Stimulated activated CD4-positive, alpha-beta T cell treated with anti-CD3 and anti-CD28 coated beads, Interleukin-1b, Interleukin-23, amount 100 ng/mL, for 24 hours (primary cell): ENCODE measurements at places on chromosomes 5 and 9.

- no peak for DNase-seq
Measured at GRCh38 chr5:173764332-173765028, 123.7 kb upstream of the CPEB4 start.

- no peak for DNase-seq
Measured at GRCh38 chr5:935510-936084, 42.9 kb downstream of the TRIP13 start.

DNA sequence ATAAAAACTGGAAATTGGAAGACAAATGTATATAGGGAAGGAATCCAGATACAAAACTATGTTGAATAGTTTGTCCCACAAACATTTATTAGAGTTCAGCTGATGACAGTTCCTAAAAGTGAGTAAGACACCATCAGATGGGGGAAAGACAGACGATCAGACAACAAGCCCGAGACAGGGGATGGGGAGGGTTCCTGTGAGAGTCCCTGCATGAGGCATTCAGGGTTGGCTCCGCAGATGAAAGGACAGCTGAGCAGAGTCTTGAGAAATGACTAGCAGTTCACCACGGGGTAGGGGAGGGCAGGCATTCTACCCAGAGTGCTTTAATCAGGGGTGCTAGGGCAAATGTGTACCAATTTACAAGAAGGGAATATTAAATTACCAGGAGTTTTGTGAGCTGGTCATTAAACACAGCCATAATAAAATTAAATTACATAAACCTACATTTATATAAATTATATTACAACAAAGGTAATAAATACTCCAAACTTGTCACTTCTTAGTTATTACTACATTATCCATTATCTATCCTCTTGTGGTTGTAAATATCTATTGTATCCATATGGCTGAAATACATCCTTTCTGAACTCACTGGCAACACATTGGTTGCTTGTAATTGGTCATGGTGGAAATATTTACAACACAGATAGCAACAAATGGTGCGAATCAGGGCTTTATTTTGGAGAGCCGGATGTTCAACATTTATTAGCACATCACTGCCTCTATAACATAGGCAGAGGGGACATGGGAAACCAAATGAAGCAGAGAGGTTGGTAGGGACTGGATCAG lies 27.8 kb downstream of the TNFSF15 start:
- peak; percentile 9 for DNase-seq

DNA sequence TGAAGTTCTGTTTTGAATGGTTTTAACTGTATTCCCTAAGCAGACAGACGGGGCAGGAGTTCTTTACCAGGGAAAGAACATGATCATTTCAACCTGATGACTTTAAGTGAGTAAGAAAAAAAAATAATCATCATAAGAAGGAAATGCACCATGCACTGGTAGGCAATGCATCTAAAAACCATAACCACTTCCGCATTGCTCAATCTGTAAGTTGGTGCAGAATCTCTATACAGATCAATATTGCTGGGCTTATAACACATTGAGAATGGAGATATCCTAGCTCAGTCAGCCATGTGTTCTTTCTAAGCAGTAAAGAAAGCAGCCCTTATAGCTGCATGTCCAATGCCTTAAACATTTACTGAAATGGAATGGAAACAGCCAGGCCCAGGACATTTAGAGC lies 407.1 kb upstream of the DMAC1 start:
- DNase-seq, result no peak

DNA sequence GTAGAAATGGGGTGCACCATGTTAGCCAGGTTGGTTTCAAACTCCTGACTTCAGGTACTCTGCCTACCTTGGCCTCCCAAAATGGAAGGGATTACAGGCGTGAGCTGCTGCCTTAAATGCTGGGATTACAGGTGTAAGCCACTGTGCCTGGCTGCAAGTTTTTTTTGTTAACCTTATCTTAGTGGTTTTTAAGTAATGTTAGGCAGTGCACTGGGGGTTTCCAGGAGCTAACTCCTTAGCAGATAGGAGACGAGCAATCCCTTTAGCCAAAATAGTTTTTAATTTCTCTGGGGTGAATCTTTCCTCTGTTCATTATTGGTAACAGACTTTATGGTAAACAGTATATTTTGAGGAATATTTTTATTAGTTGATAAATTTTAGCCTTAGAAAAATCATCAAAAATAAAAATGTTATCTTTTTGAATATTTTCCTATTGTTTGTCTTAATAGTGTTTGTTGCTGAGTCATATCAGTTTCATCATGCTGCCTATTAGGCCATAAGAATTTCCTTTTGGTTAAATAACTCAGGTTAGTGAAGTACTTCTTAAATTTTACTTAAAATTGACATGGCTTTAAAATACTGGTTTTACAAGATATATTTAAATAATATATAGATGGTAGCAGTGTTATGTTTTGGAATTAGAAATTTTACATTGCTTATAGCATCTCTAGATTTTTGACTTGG lies 37.9 kb downstream of the LMNB1 start:
- no peak for DNase-seq

DNA sequence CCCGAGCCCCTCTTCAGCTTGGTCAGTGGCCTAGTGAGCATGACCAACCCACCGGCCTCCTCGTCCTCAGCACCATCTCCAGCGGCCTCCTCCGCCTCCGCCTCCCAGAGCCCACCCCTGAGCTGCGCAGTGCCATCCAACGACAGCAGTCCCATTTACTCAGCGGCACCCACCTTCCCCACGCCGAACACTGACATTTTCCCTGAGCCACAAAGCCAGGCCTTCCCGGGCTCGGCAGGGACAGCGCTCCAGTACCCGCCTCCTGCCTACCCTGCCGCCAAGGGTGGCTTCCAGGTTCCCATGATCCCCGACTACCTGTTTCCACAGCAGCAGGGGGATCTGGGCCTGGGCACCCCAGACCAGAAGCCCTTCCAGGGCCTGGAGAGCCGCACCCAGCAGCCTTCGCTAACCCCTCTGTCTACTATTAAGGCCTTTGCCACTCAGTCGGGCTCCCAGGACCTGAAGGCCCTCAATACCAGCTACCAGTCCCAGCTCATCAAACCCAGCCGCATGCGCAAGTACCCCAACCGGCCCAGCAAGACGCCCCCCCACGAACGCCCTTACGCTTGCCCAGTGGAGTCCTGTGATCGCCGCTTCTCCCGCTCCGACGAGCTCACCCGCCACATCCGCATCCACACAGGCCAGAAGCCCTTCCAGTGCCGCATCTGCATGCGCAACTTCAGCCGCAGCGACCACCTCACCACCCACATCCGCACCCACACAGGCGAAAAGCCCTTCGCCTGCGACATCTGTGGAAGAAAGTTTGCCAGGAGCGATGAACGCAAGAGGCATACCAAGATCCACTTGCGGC lies 1.8 kb downstream of the EGR1 start:
- no peak for DNase-seq

DNA sequence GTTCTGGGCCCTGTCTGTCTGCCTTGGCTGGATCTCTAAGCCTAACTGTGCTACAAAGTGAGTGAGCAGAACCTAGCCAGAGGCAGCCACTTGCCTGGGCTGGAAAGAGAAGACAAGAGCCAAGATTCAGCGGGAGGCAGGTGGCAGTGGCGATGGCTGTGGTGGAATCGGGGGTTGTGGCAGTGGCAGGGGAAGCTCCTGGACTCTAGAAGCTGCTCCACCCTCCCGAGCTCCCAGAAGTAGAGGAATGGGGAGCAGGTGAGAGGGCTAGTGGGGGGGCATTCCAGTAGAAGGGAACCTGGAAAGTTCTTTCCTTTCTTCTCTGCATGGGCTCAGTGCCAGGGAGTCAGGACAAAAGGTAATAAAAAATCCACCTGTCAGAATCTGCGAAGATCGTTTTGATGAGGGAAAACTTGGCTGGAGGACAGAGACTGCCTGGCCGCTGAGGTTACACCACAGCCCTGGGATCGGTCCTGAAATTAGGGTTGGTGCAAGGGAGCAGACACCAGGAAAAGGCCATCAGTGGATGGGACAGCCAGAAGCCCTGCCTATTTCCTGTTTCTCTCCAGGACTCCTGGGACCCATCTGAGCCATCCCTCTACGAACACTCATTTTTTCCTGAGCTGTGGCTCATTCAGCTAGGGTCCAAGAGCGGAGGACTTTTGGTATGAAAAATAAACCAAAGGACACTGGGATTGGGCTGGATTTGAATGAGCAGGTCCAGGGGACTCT lies 1.6 kb downstream of the CRAT start:
- DNase-seq, result no peak
